ENCODE measurements at places on chromosomes 2 and 18.

DNA sequence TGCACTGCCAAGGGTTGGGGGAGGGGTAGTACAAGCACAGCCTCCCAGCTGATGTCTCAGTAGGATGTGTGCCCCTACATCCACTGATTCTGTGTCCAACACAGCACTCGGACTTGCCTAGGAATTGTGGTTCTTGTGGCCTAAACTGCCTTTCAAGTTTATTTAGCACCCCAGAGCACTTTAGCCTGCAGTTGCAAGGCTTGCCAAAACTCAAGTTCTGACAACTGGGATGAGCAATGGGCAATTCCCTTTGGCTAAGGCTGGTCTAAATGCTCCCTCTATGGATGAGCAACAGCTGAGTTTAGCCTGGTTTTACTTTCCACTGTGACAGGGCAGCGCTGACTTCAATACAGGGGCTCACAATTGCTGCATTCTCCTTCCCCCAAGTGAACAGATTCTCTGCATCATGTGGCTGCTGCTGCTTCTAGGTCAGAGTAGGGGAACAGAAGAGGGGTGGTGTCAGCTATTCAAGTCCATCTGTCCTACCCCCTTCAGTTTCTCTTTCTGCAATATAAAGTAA lies 471.5 kb downstream of the PIK3C3 start:
- no peak for DNase-seq

DNA sequence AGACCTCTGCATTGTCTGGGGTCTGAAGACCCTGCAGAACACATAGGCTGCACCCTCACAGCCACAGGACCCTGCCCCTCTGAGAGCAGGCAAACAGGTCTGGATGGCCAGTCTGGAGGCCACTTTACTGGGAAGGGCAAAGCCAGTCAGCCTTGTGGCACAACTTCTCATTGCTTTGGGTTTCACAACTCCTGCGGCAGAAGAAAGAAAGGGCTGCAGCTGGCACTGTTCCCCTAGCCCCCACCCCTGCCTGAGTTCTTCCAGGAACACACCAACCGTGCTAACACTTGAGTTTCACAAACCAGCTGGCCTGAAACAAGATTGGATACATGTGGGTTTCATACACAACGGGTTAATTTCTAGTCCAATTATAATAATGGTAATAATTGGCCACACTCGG lies 276.5 kb upstream of the MGAT5 start:
- no peak for DNase-seq

- DNase-seq = peak; percentile 62
Observed at GRCh38 chr2:229800997-229801754, 86.8 kb upstream of the DNER start.

DNA sequence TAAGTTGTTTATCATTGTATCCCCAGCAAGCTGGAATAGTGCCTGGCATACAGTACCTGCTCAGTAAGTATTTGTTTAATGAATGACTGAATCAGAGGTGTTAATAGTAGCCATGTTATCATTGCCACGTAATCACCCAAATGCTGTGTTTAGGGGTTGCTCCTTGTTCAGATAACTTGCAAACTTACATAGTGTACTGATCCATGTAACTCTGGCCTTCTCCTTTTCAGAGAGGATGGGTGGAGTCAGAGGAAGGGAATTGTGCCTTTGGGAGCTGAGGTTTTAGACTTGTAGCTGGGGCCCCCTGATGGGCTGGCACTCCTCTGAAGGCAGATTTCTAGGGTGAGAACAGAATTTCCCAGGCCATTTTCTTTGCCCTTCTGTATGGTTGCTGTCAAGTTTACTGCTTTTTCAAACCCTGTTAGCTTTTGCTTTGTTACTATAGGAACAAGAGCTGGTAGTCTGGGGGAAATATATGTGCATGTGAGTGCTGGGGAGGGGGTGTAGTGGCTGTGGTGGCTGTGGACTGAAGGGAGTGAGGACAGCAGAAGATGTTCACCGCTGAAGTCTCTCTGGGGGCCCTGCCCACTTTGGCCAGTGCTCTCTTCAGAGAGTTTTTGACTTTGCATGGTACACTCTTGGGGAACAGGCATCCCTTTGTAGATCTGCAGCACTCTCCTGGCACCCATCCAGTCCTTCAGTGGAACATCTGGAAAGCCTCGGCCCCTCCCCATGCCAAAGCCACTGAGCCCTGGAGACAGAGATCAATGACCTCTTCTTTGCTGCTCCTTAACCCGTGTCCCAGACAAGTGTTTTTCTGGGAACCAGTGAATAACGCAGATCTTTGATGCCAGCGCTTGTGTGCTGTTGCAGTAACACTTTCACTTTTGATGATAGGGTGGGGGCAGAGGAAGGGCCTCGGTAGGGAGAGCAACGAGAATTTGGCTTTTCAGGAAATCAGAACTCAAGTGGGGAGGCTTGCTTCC lies 209.0 kb downstream of the PRKCE start:
- no peak for DNase-seq

DNA sequence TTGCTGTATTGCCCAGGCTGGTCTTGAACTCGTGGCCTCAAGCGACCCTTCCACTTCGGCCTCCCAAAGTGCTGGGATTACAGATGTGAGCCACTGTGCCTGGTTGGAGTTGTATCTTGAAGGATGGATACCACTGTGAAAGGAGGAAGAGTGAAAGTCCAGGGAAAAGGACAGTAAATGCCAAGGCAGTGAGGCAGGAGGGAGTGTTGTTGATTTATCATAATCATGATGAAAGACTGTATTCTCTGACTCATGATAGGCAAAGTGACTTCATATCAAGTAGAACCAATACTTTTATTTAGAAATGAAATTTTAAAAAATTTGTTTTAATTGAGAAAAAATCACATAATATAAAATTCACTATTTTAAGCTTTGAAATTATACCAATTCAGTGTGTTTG lies 162.3 kb downstream of the ARHGAP28 start:
- no peak for DNase-seq

DNA sequence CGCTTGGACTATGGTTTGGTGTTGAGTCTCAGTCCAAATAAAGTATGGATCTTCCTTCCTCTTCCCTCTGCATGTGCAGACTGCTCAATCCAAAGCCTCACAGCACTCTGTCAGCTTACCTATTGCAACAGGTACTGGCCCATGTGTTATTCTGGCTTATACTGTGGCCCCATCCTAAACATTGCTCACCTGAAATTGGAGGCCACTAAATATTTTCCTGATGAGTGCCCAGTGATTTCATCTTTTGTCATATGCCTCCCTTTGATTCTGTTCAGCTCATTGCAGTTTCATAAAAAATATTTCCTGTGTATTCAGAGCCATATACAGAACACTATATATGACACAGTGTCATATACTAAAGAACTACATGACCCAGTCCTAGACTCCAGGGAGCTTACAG lies 86.3 kb upstream of the FAM136A start:
- DNase-seq = no peak

DNA sequence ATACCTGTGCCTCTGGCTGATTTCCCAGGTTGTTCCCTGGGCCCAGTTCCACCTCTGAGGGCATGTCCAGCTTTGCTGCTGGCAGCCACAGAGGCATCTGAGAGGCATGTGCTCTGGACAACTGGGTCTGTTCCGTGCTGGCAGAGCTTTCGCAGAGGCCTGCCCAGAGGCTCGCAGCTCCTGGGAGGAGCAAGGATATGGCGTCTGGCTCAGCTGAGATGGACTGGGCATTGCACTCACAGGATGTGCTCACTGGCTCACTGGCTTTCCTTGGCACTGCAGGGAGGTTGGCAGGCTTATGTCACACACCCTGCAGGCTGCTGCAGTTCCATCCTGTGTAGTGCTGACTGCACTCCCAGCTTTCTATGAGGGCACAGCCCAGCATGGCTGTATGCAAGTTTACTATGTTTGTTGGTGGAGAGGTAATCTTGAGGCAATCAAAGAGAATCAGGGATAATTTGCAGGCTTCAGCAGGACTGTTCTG lies 172.3 kb downstream of the PRKCE start:
- DNase-seq = no peak

DNA sequence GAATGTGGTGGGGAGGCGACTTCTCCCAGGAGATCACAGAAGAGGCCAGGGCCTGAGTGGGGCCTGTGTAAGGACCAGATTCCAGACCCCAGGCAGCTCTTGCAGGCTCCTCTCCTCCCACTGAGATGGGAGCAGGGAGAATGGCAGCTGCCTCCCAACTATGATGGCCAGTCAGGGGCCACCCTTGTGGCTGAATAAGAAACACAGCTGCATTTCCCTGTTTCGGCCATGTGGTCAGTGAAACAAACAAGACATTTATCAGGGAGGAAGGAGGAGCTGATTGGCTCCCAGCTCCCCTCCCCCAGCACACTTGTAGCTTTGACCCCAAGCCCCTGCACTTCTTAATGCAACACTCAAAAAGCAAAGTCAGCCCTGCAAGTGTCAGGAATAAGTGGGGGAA lies 143.5 kb downstream of the CELF4 start:
- no peak for DNase-seq

DNA sequence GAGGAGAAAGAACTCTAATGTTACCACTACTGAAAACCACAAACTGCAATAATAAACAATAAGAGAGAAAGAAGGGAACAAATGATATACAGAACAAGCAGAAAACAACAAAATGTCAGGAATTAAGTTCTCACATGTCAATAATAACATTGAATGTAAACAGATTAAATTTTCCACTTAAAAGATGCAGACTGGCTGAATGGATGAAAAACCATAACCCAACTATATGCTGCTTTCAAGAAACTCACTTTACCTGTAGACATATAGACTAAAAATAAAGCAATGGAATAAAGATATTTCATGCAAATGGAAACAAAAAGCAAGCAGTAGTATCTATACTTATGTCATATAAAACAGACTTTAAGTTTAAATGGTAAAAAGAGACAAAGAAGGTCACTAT lies 50.4 kb downstream of the MRO start:
- DNase-seq = no peak

GRCh38 chr2:169775765-169776164 lies 22.9 kb upstream of the SSB start:
- DNase-seq = no peak

DNA sequence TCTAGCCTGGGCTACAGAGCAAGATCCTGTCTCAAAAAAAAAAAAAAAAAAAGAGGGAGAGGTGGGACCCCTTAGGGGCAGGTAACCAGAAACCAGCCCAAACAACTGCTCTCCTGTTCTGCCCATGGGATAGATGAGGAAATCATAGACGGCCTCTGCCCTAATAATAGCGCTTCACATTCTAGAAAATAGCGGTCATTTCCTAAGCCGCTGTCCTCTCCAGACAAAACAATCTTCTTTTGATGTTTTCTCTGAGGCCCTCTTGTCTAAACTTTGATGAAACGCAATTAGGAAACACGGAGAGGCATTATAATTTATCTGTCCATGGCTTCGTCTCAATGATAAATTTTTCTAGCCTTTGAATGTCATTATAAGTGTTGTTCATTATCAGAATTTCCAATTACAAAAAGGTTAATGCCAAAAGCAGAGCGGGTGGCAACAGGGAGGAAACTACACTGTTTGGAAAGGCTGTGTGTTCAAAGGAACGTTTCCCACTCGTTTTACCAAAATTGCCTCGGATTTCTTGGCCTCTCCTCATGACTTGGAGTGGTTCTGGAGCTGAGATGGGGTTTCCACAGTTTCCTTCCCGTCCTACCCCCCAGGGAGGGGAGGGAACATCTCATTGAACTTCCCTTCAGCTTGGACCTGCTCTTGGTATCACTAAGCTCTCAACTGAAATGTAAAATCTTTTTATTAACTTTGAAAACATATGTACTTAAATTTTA lies 151.6 kb upstream of the ZNF236 start:
- no peak for DNase-seq

DNA sequence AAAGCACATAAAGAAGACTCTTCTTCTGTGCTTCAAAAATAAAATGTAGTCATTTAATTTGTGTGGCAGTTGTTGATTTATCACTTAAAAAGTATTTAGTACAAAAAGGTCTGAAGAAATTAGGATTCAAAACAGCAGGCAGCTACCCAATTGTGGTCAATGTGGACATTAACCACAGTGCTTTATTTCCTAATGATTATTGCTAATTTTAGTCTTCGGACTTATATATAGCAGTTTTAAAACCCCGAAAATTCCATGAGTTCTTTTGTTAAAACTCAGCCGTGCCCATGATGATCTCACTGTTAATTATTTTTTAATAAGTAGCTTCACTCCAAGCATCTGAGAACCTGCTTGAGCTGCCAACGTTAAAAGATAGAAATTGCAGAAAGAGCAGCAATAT lies 594.3 kb downstream of the STK39 start:
- DNase-seq = no peak

DNA sequence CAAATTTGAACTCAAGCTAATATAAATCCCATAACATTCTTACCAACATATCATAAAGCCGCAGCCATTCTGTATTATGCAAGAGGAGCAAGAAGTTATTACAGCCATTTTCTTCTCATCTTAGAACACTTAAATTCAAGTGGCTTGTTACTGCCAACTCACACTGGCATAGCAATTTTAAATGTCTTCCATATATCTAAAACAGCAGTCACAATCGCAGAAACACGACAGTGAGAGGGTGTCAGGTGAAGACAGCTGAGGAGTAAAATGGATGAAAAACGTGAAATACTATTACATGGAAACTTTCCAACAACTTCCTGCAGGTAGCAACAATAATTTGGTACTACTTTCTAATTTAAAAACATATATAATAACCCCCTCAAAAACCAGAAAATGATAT lies 17.9 kb downstream of the PPP3R1 start:
- DNase-seq = no peak

DNA sequence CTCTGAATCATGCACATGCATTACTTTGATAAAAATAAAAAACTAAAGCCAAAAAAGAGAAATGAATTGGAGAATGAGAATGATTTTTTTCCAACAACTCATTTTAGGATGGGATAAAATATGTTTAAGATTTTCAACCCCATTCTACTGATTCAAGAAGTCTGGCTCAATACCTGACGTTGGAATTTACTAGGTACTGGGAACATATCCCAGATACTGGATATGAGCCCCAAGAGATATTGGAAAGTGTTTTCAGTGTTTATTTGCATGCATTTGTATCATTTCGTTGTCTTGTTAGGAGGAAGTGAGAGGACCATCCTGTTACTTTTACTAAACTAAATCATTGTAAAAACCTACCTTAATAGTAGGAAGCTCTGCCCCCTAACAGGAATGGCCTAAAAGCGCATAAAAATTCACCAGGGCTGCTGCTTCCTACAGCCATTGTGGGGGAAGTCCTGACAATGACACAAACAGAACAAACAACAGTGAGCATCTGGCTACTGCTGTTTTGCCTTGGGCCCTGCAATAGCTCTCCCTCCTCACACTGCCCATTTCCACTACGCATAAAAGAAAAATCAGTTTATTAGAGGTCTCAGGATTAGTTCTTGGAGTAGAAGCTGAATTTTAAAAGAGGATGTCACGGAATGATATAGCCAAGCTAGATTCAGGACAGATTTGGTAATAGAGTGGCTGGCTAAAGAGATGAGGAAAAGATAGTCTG lies 35.2 kb downstream of the ANKAR start:
- DNase-seq = no peak

GRCh38 chr2:196288006-196288538 lies 116.7 kb upstream of the STK17B start:
- DNase-seq = no peak

GRCh38 chr2:132473174-132473883 lies 56.7 kb downstream of the GPR39 start:
- no peak for DNase-seq

GRCh38 chr2:203019142-203019541 lies 4.5 kb downstream of the NBEAL1 start:
- DNase-seq = no peak

Data from stimulated activated CD4-positive, alpha-beta T cell treated with anti-CD3 and anti-CD28 coated beads, Interleukin-1b, Interleukin-23, amount 100 ng/mL, for 48 hours (primary cell).